ENCODE measurements at places on chromosomes 2 and 18. TPM values are rescaled to one million over a fixed set of nuclear protein-coding genes. Genes with fewer than 3 reads are reported as not detected.

Gene CHRND
- 1.1 TPM for polyA plus RNA-seq

Gene MTX2
- polyA plus RNA-seq, result 99.6 TPM

Gene ABCG8
- 0.84 TPM for polyA plus RNA-seq

Gene INPP5D
- 10.8 TPM for polyA plus RNA-seq

Gene ANKRD53
- 1.6 TPM for polyA plus RNA-seq

Gene SLC5A7
- 0.80 TPM for polyA plus RNA-seq

Gene LYG2
- 0.56 TPM for polyA plus RNA-seq

Gene LRATD1
- polyA plus RNA-seq, result 23.9 TPM

GRCh38 chr18:33123862-33124518 is 316.5 kb downstream of the CCDC178 start:
- no peak for DNase-seq

DNA sequence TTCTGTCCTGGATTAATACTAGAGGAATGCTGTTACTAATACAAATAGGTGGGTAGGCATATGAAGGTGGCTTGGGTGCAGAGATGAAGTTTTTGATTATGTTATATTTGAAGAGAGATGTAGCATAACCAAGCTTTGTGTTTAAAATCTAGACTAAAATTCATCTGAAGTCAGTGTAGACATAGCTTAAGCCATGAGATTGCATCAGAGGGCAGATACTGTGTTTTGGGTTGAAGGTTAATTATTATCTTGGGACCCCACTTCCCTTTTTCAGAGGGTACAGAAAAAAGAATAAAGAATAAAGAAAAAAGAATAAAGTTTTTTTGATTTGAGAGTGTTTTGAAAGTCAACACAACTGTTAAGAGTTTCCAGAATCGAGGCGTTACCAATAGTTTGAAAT is 13.0 kb downstream of the PPM1B start:
- DNase-seq, result no peak

DNA sequence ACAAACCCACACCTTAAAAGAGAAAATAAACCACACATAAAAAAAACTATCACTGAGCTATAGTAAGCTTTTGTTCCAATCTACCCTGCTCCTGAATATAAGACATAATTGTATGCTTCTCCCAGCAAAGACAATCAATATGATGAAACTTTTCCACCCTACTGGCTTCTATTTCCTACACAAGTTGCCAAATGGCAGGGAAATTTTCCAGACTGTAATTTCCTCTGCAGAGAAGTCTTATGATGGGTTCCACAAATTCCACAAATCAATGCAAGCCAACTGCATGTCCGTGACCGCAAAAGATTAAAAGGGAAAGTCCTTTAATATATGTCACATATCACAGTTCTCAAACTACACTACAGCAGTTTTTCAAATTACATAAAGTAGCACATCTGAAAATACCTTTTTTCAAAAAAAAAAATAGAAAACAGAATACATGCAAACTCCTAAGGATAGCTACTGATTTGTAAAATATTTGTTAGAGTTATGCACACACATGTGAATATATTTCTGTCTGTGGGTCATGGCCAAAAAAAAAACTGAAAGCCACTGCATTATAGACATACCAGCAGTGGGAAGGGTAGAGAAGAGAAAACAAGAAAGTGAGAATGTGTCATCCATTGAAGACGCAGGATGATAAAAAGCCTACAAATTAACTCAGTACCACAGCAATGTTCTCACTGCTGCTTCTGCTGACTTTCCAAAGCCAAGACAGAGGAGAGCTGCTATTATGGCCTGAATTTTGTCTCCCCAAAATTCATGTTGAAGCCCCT is 61.4 kb downstream of the RPL31 start:
- DNase-seq, result no peak

DNA sequence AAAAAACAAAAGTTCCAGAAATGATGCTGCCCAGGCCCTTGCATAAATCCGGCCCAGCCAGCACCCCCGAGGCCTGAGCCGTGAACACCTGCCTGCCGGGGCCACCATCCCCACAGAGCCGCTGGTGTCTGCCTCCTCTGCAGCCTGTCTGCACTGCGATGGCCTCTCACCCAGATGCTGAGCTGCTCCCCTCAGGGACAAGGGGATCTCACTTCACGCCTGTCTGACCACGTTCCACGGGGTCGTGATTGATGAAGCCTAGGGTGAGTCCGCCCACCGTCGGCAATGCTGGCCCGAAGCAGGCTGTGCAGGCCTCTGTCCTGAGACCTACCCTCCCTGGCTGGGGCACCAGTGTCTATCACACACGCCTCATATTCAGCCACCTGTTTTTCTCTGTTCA is 444.2 kb downstream of the EIPR1 start:
- DNase-seq, result peak; percentile 26

DNA sequence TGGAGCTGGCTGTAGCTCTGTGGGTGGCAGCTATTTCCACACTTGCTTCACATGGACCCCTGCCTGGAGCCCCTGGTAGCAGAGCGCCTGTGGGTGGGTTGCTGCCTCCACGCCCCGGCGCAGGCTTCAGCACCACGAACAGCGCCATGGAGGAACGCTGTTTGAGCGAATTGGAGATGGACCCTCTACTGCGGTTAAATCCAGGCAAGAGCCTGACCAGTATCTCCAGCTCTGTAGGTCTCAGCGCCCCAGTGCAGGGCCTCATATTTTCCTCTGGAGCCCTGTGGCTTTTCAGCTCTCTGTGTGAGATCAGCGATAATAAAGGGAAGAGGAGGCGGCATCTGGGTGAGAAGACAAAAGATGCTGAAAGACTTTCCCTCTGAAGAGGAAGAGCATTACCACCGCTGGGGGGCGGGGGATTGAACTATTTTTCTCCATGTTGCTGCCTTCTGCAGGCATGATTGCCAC is 12.0 kb downstream of the ONECUT2 start:
- peak; percentile 76 for DNase-seq

GRCh38 chr2:43461453-43462073 is 134.3 kb downstream of the THADA start:
- DNase-seq, result no peak

DNA sequence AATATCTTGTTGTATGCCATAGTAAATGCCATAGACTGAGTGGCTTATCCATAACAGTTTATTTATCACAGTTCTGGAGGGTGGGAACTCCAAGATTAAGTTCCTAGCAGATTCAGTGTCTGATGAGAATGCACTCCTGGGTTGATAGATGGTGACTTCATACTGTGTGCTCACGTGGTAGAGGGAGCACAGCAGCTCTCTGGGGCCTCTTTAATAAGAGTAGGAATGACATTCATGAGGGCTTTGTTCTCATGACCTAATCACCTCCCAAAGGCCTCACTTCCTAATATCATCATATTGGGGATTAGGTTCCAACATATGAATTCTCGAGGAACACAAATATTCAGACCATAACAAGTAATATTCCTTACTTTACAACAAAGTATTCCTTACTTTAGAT is 98.1 kb upstream of the SH3BP4 start:
- DNase-seq, result no peak

- DNase-seq, result no peak
These were observed 142.7 kb upstream of the SLC39A10 start for GRCh38 chr2:195514365-195514764.

- DNase-seq, result no peak
These were observed 147.5 kb downstream of the VWC2L start for GRCh38 chr2:214558341-214558740.

DNA sequence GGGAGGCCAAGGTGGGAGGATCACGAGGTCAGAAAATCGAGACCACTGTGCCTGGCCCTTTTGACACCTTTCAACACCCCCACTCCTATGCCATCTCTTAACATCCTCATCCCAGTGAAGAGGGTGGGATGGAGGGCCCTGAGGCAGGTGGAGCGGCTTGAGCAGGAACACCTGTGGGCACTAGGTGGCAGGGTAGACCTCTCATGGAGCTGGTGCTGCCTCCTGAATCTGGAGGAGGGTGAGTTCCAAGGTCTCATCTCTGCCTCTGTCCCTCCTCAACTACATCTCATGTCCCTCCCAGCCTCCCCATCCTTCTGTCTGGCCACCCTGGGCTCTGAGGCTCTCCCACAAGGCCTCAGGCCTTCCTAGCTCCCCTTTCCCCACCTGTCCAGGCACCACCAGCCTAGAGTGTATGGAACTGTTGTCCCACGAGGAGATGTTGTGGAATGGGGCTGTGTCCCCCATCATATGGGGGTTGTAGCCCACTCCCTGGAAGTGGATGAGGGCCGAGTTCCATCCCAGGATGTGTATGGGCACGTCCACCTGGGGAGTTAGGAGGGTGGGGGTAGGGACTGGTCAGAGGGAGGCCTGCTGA is 17.0 kb upstream of the CRYBA2 start:
- DNase-seq, result no peak

DNA sequence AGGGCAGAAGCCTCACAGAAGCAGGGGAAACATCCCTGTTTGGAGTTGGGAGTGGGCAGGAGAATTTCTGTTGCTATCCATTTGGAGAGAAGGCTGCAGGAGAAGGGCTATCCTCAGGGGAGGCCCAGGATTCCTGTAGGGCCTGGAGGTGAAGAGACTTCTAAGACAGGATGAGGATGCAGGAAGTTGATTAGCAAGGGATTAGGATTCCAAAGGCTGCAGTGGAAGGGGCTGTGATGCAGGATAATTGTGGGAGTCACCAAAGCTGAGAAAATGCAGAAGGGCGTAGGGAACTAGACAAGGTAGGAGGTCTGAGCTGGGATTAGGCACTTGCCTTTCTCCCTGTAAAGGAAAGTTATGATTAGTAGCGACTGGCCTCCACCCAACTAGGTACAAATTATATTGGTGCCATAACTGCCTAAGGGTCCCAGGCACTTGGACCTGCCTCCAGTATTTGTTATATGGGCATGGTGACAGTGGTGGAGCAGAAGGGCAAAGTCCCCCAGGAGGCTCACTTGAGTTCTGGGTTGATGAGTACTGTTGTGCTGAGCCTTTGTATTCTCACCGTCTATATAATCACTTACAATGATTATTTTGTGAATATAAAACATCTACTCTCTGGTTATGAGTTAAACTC is 96.4 kb upstream of the MSTN start:
- no peak for DNase-seq

DNA sequence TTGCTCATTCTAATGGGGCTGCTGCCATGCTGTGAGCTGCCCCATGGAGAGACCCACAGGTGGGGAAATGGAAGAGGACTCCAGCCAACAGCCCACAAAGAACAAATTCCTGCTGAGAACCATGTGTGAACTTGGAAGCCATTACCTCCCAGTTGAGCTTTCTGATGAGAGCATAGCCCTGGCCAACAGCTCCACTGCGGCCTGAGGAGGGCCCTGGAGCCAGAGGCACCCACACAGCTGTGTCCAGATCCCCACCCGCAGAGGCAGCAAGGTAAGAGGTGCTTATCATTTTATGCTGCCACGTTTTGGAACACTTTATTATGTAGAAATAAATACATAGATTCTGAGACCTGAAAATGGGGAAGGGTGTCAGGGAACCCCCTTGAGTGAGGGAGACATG is 44.2 kb upstream of the OTOS start:
- DNase-seq, result no peak

DNA sequence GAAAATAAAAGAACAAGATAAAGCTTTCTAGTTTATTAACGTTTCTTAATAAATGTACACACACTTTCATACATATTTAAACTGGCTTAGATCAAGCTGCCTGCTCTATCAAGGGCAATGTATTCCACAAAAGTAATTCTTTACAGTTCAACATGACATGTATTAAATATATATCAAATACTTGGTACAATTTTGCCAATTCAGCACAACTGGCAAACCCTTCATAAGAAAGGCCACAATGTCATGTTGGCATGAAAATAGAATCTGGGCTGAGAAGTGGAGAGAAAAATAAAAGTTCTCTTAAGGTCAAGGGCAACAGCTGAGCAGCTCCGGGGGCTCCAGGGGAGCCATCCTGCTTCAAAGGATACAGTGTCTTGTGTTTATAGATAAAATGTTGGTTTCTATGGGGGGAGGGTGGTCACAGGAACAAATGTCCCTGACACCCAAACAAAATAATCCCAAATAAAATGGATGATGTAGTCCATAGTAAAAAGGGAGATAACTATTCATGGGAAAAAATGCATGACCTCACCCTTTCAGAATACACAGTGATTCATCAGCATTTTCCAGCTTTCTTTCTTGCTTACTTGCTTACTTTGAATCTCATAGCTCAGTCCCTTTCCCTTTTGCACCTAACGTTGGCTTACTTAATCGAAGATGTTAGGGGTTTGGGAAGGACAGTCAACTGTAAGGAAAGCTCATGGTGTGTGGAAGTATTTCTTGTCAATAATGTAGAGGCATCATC is 494.9 kb downstream of the NYAP2 start:
- no peak for DNase-seq

DNA sequence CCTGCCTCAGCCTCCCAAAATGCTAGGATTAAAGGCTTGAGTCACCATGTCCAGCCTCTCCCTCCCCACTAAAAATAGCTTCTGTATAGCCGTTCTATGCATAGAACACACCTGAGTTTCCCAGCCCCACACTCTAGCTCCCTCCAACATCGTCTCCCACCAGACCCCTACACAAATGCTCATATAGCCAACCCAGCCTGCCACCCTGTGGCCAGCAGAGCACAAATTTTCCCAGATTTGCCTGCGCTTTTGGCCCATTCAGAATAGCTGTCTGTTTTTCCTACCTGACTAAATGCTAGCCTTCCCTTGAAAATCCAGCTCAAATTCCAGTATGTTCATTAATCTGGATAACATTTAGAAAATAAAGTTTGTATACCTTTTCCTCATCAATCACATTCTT is 22.8 kb downstream of the TRABD2A start:
- no peak for DNase-seq

DNA sequence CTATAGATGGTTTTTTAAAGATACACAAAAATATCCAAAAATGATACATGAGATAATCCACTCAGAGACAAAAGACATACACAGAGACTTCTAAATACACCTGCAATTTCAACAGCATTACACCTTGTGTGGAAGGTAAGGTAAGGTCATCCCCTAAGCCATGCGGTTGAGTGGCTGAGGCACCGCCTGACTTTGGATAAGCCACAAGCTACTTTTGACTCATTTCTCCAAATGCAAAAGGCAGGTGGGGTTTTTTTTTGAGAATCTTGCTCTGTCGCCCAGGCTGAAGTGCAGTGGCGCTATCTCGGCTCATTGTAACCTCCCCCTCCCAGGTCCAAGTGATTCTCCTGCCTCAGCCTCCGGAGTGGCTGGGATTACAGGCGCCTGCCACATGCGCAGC is 13.1 kb downstream of the AP1S3 start:
- DNase-seq, result no peak

DNA sequence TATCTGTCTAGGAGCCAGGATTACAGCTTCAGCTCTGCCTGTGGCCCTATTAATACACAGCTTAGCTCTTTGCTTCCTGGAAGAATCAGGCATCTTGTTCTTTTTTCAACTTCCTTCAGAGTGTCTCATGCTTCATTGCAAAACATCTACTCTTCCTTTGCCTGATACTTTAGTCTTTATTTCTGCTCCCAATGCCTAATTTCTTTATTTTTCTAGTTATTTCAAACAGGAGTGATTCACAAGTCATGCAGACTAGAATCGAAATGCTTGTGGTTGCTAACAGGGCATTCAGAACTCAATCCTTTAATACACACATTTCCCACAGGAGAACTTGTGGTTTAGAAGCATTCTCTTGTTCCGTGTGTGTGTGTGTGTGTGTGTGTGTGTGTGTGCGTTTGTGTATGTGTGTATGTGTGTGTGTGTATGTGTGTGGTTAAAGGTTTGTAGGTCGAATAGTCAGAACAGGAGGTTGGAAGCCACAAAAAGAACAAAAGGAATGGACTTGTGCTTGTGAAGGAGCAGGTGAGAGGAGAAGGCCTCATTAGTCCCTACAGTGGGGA is 28.3 kb upstream of the INSIG2 start:
- DNase-seq, result no peak

Measured in renal cortex interstitium (tissue), 15 donors.